ENCODE measurements at places on chromosomes 2 and 18.

- DNase-seq = peak; percentile 88
Measured at GRCh38 chr18:61702007-61702406, 190.8 kb downstream of the RNF152 start.

DNA sequence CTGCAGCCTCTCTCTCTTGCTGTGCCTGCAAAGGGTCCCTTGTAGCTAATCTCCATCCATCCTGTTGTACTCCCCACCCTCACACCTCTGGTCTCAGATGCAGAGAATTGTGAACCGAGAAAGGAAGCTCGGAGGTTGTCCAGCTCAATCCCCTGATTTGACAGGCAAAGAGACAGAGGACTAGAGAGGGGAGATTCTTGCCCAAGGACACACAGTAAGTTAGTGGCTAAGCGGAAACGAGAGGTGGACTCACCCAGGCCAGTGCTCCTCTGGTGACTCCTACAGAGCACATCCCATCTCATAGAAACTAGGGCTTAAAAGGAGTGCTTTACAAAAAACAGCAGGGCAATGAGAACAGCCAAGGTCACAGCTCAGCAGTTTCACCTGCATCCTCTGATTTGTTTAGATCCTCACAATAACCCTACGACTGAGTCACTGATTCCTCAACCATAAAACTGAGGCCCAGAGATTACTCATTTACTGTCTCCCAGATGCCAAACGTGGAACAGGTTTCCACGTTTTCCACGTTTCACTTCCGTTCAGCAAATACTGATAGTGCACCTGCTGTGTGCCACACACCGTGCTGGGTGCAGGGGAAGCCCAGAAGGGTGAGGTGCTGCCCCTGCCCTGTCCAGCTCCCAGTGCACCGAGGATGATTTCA, 22.1 kb downstream of the EHD3 start:
- DNase-seq = no peak

DNA sequence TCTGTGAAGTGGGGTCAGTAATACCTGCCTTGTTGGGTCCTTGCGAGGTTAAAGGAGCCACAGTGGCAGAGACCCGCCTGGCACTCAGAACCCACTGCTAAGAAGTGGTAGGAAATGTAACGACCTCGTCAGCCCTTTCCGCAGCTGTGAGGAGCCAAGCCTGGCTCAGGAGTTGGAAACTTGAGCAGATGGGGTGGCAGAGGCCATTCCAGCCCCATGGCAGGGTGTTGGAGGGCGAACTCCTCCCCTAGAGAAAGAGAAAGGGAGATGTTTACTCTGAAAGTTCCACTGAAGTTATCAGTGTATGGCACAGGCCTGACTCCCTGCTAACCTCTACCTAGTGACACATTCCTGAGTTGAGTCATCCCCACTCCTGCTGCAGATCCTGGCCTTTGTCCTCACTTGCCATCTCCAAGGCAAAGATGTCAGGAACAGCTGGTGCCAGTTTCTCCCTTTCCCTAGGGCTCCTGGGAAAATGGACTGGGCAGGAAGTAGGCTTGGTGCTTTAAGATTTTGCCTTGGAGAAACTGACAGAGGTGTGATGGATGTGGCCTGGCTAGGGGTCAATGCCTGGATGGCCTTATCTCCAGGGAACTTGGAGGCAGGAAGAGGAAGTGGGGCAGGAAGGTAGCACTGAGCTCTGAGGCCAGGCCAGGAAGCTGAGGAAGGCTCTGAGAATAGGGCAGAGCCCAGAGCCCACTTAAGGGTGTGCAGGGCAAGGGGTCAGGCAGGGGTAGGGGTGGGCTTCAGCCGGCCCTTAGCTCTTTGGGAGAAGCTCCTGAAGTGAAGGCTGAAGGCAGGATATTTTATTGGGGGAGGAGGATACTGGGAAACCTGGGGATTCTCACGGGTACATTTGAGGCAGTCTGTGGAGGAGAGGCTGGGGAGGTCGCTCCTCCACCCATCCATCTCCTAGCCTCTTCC, 888 bp downstream of the VAMP5 start:
- peak; percentile 82 for DNase-seq

DNA sequence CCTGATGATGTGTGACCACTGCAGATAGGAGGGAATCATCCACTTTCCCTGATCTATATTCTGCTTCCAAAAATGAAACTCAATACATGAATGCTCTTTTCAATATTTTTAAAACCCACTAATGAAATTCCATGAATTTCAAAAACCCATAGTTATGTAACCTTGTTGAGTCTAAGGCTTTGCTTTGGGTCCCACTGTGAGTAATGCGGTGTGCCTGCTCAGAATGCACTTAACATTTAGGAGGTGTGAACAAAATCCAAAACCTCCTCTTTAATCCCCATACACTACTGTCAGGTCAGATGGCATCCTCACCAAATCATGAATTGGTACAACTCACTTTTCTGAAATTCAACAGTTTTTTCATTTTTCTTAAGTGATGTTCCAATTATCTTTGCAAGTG, 50.4 kb downstream of the CCDC93 start:
- DNase-seq = peak; percentile 56

DNA sequence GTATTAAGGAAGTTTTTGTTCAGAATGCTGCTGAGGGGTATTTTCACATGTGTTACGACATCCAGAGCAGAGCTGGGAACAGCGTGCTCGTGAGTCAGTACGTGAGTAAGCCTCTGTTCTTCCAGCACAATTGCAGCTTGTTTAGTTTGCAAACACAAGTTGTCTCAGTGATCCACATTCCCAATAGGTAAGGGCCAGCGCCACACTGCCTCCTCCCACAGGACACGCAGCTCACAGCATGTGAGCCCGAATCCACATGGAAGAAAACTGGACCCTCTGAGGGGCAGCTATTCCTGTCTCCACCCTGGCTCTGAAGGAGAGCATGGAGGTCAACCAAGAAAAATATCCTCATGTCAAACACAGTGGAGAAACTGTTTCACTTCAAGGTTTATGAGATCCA, 173.9 kb upstream of the PID1 start:
- DNase-seq = peak; percentile 84

GRCh38 chr2:224958873-224959272, 83.4 kb downstream of the DOCK10 start:
- no peak for DNase-seq

GRCh38 chr2:23312996-23313606, 71.9 kb upstream of the KLHL29 start:
- peak; percentile 17 for DNase-seq

DNA sequence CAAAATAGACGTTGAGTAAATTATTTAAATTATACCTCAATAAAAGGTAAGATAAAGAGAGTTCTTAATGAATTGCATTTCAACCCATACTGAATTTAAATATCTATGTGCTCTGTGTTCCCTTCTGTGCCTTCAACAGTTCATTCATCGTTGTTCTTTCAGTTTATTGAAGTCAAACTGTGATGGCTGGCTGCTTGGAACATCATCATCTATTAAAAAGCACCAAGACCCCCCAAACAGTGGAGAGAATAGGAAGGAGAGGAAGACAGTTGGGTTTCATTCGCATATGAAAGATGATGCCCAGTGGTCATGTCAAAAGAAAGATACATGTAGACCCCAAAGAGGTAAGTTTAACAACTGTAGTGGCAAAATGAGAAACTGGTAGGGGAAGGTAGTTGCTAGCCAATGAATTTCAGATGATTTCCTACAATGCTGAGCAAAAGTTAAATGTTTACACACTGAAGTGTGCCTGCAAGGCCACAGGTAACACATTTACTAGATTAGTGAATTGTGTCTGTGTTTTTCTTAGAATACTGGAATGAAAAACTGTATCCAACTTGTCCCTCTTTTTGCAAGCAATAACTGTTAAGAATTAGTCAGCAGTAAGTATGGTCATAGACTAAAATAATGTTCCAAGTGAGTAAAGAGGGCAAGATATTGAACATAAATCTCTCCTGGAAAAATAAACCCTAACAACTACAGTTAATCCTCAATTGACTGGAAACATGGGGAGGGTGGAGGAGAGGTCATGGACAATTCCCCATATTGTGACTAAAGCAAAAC, 331.3 kb downstream of the KIAA1328 start:
- DNase-seq = no peak

DNA sequence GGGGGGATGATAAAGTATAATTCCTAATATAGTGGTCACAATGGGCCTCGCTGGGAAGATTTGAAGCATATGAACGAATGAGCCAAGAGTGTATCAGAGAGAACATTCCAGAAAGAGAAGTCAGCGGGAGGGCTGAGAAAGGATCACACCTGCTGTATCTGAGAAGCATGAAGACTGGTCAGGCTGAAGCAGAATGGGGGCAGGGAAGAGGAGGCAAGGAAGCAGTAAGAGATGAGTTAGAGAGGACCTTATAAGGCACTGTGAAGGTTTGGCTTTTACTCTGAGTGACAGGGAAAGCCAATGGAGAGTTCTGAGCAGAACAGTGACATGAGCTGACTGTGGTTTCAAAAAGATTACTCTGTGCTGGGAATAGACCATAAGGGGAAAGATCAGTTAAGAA, 73.5 kb downstream of the CHN1 start:
- peak; percentile 85 for DNase-seq

GRCh38 chr2:207471261-207471660, 58.5 kb upstream of the CREB1 start:
- DNase-seq = no peak

- DNase-seq = peak; percentile 39
Measured at GRCh38 chr2:45706033-45706432, 54.6 kb downstream of the PRKCE start.

GRCh38 chr2:181268174-181268867, 188.9 kb upstream of the ITGA4 start:
- DNase-seq = peak; percentile 17

DNA sequence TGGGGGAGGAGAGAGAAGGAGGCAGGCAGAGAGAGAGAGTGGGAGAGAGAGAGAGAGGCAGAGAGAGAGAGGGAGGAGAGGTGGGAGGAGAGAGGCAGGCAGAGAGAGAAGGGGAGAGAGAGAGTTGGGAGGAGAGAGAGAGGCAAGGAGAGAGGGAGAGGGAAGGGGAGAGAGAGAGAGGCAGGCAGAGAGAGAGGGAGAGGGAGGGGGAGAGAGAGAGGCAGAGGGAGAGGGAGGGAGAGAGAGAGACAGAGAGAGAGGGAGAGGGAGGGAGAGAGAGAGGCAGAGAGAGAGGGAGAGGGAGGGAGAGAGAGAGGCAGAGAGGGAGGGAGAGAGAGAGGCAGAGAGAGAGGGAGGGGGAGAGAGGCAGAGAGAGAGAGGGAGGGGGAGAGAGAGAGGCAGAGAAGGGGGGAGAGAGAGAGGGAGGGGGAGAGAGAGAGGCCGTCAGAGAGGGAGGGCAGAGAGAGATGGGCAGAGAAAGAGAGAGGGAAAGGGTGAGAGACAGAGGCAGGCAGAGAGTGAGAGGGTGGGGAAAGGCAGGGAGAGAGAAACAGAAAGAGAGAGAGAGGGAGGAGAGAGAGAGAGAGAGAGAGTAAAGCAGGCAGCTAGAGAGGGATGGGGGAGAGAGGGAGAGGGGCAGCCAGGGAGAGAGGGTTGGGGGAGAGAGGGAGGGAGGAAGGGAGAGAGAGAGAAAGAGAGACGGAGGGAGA, 122.2 kb upstream of the PXDN start:
- DNase-seq = no peak

- peak; percentile 25 for DNase-seq
Measured at GRCh38 chr2:86037141-86037794, 68.4 kb downstream of the POLR1A start.

DNA sequence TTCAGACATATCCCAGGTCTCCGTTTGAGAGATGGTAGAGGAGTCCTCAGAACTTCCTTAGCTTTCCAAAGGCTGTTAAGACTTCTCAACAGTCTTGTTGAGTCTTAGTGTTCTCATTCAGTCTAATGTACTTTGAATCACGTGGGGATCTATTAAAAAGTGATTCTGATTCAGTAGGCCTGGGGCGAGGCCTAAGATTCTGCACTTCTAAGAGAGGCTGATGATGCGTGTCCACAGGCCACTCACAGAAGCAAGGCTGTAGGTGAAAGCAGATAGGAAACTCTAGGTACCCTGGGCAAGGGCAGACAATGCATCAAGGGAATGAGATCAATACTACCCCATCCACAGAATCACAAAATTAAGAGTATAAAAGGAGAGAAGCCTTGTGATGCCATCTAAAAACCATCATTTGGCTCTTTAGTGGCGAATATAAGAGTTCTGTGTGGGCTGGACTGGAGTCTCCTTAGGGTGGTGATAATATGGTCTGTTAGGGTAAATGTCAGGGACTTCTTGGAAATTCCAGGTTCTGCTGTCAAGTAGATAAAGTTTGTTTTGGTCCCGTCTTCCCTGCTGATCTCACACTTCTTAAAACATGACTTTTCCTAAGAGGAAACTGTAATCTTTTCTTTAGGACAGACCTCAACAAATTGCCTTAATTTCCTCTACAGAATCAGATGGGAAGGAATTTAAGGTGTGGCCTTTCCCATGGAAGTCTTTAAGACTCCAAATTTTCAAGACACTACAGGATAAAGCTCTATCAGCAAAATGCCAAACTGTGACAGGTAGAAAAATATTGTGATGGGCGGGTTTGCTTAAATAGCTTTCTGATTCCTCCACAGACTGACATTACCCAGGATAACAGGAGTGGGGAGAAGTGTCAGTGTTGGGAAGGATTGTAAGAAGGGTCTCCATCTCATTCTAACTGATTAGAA, 45.7 kb upstream of the NEMP2 start:
- no peak for DNase-seq

DNA sequence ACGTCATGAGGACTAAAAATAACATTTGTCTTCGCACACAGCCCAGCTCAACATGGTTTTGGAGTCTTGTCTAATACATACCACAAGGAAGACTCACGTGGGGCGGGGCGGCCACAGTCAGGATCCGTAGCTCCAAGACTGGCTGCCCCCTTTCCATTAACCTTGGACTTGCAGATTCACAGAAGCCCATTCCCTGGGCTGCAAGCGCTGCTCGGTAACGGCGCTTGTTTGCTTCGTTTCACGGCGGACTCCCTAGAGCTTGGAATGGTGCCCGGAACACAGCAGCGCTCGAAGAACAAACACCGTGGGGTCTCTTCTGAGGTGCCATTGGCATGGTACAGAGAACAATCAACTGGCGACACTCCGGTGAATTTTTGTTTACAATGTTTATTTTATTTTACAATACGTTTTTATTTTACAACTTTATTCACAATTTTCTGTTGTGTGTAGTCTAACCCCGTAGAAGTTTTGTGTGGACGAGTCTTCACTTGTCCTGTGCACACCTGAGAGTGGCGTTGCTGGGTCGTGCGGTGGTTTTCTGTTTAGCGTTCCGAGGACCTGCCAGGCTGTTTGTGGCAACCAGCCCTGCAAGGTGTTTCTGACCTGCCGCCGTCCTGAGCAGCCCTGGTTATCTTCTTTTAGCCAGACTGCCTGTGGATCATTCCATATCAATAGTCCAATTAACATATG, 126.5 kb downstream of the GALR1 start:
- no peak for DNase-seq

Measured in fibroblast of skin of right biceps (primary cell).